Testis (tissue), 5 donors: ENCODE measurements at places on chromosomes 3 and 15.

GRCh38 chr3:42517117-42517516, 14.7 kb downstream of the VIPR1 start:
- DNase-seq, result no peak

GRCh38 chr3:115562636-115563267, 60.6 kb upstream of the GAP43 start:
- DNase-seq, result no peak

- no peak for DNase-seq
Measured at GRCh38 chr3:44899683-44900367, 25.4 kb downstream of the TGM4 start.

DNA sequence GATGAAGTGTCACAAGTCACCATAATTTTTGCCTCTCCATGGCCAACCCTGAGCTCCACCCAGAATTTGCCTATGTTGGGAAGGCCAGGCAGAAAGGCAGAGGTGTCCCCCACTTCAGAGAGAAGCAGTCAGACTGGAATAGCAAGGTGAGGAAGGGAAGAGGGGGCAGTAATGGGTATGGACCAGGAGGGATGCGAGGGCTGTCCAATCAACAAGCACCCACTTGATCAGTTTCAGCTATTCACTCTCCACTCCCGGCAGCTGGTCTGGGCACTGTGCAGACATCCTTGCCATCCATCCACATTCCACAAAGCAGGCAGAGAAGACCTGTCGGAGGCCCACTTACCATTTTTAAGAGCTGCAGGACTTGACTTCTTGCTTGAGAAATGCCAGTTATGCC, 43.5 kb upstream of the CTNNB1 start:
- no peak for DNase-seq

DNA sequence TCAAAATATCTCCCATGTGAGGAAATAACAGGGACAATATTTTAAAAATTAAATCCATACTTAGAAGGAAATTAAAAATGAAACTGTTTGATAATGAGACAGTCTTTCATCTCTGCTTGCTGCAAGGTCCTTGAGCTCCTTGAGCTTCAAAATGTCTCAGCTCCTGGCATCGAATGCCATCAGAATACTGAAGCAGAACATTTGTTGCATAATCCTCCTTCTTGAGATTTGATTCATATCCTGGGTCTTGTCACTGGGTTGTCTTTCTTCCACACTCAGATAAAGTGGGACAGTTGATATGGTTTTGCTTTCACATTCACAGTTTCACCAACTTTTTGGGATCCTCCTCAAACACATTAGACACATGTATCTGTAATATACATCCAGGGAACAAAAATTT, 27.8 kb downstream of the COL8A1 start:
- no peak for DNase-seq

DNA sequence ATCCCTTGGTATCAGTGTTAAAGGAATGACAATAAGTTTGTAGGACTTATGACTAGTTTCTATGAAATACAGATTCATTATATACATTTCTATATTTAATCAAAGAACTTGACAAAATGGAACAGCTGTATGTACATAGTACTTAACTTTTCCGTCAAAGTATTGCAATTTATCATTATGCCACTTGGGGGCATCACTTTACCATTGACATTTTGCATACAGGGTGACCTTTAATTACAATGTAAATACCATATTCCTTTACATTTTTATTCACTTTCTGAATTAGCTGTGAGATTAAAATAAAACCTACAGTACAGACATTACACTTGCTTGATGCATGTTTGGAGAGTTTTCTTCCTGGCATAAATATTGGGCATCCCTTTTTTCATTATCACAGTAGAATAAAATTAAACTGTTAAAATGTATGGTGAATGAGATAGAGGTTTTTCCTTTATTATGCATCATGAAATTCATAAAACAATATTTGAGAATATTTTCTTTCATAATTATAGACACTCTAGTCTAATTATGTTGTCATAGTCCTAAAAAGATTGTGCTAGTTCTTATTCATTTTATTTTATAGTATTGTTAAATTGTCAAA, 6.9 kb downstream of the NEK11 start:
- DNase-seq, result no peak

DNA sequence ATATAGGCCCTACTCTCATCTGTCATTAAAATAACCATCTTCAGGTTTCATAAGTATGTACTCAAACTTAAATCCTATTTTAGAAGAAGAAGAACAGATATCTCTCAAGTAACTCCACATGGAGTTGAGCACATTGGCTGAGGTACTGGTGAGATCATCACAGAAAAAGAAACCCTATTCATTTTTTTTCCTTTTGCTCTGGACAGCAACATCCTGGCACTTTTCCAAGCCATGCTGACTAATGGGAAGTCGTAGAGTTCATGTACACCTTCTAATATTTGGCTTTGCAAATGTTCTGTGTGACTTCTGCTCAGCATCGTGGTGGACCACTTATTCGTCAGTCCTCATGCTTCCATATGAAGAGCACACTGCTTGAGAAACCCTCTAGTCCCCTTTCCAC, 336.0 kb upstream of the KCNH8 start:
- DNase-seq, result no peak
